ENCODE measurements at places on chromosomes 11 and 22. TPM values are rescaled to one million over a fixed set of nuclear protein-coding genes. Genes with fewer than 3 reads are reported as not detected.

The ZFTA gene
- polyA plus RNA-seq = 38.4 TPM

The GDPD4 gene
- 0.59 TPM for polyA plus RNA-seq

The CRYBA4 gene
- polyA plus RNA-seq = 0.45 TPM

The GPHA2 gene
- polyA plus RNA-seq = 0.15 TPM

The PDE2A gene
- 7.7 TPM for polyA plus RNA-seq

The CHRM4 gene
- not detected for polyA plus RNA-seq

The ANO1 gene
- polyA plus RNA-seq = 7.4 TPM

The FGF3 gene
- polyA plus RNA-seq = not detected

The SAA1 gene
- not detected for polyA plus RNA-seq

The SCGB2A2 gene
- polyA plus RNA-seq = not detected

The MISFA gene
- polyA plus RNA-seq = 9.5 TPM

The RAB3IL1 gene
- 7.4 TPM for polyA plus RNA-seq

The DCHS1 gene
- 27.5 TPM for polyA plus RNA-seq

The SLC25A18 gene
- 0.40 TPM for polyA plus RNA-seq

The CRYBB2 gene
- polyA plus RNA-seq = 1.1 TPM

The KIRREL3 gene
- polyA plus RNA-seq = 2.1 TPM
